ENCODE measurements at places on chromosomes 6 and 20.

DNA sequence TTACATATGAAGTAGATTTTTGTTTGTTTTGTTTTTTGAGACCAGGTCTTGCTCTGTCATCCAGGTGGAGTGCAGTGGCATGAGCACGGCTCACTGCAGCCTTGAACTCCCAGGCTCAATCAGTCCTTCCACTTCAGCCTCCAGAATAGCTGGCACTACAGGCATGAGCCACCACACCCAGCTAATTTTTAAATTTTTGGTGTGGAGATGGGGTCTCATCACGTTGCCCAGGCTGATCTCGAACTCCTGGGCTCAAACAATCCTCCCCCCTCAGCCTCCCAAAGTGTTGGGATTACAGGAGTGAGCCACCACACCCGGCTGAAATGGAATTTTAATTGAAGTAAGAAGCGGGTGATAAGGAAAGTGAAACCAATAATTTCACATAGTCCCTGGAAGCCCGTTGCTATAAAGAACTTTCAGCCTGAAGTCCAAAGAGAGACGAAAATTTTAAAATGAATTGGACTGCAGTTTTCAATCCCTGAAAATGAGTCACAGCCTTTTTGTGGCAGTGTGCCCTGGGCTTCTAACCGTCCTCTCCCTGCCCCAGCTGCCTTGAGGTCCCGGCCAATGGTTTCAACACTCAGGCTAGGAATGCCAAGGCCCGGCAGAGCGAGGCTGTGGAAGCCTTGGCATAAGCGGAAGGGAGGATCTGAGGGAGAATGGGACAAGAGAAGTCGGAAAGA is 757 bp downstream of the RAET1E start:
- no peak for DNase-seq

GRCh38 chr6:100472674-100473073 is 8.0 kb upstream of the SIM1 start:
- DNase-seq, result no peak

GRCh38 chr6:107230024-107230423 is 114.7 kb upstream of the BEND3 start:
- no peak for DNase-seq

DNA sequence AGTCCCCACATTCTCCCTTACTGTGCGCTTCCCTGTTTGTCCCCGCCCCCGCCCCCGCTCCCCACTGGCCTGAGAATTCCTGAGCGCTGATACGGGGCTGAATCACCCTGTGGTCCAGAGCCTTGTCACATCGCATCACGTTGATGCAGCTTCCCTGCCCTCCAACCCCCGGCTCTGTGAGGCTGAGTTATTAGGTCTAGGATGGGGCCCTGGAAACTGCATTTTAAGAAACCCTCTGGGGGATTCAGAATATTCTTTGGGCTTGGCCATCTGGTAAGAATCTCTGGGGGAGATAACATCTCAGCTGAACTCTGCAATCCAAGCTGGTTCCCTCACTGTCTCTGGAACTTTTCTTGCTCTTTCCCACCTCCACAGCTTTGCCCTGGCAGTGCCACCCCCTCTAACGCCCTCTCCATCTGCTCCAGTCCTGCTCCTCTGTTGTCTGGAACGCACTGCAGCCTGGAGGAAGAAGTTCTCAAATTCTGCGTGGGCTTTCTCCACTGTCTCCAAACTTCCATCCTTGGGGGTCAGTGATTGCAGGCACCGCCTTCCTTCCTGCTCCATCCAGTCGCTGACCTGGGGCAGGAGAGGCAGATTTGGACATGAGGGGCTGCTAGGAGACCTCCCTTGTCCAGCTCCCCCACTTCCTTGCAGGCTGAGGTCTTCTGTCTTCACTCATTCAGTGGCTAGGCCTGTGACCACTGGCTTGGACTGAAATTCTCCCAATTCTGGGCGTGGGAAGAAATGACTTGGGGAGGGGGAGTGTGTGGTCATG is 42.6 kb downstream of the KIAA1755 start:
- DNase-seq, result no peak

DNA sequence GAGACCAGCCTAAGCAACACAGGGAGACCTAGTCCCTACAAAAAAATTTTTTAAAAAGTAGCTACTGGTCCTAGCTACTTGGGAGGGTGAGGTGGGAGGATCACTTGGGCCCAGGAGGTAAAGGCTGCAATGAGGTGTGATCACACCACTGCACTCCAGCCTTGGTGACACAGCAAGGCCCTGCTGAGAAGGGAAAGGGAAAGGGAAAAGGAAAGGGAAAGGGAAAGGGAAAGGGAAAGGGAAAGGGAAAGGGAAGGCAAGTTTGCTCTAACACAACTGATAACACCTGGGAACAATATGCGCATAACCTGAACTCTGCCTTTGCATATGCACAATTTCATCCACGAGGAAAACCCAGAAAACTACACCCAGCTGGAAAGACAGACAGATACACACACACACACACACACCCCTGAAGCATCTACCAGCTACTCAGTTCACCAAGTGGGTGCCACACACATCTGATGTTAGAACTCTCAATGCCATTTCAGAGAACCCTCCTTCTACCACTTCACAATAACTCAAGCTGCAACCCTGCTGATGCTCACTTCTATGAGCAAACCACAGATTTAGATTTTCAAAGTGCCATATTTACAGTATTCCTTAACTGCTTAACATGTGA is 19.1 kb downstream of the B4GALT5 start:
- no peak for DNase-seq

DNA sequence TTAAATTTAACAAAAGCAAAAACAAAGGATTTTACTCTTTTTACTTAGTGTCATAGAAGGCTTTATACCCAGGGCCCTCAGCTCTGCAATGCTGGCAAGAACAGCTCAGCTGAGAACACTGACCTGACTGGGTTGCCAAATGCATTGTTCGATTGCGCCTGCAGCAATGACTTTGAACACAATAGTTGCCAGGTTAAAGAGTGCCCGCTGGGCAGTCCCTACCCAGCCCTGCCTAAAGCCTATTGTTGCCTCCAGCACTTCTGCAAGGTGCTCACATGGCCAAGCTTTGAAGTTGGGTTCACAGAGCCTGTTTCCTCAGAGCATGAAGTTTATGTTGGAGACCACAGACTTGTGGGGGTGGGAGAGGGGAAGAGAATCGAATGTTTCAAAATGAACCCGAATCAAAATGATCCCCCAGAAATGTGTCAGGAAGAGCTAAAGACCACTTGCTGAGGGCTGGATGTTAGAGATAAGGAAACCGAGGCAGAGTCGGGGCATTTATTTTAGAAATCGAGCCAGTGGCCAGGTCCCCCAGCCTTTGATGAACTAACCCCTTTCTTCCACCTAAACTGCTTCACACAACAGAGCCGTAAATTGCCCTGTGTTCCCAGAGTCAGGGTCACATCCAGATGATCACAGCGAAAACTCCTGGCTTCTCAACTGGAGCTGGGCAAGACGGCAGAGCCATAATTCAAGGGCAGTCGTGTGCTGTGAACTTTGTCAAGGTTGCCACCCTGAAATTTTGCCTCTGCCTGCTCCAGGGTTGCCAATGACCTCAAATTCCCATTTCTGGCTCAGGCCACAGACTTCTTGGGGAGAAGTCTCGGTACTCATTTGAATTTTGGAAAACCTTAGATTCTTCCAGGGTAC is 55.0 kb downstream of the FOXA2 start:
- no peak for DNase-seq
